Esophagus squamous epithelium (tissue), 5 donors: ENCODE measurements at places on chromosomes 1 and 21. TPM values are rescaled to one million over a fixed set of nuclear protein-coding genes. Genes with fewer than 3 reads are reported as not detected.

DNA sequence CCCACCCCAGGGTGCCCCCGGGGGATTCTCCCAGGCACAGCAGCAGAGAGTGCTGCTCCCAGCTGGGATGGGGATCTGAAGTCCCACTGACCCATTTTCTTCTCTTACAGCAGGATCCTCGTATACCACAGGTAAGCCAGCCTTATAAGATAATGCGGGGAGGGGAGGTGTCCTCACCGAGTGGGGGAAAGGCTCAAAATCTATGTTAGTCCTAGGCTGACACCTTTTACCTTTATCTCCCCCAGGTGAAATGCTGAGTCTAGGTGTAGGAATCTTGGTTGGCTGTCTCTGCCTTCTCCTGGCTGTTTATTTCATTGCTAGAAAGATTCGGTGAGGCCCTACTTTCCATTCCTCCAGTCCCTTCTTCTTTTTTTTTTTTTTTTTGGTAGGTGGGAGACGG lies 5.3 kb downstream of the APH1A start:
- no peak for DNase-seq

- no peak for DNase-seq
These were observed 19.7 kb upstream of the SELE start for GRCh38 chr1:169753549-169753948.

- DNase-seq: no peak
These were observed 7.0 kb downstream of the ENSA start for GRCh38 chr1:150622303-150622975.

- no peak for DNase-seq
These were observed 3.4 kb downstream of the TNFRSF18 start for GRCh38 chr1:1202831-1203560.

DNA sequence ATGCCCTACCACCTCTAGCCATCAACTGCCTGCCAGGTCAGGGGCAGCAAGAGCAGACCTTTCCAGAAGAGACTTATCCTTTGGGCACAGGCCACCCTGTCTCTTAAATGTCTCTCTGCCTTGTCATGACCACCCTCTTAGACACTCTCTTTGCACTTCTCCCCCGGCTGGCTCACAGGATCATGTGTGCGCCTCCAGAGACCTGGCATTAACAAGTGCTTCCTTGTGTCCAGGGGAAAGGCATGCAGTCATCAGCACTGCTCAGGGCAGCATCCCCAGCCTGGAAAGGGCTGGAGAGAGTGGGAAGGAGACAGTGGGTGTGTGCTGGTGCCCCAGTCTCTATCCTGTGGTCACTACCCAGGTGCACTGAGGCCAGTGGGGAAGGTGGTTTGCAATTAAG lies 85.2 kb upstream of the TLR5 start:
- DNase-seq: no peak

GRCh38 chr21:46662367-46662654 lies 26.8 kb downstream of the PRMT2 start:
- no peak for DNase-seq

GRCh38 chr1:232127190-232127589 lies 500.6 kb downstream of the DISC1 start:
- DNase-seq: no peak

GRCh38 chr1:43531107-43531905 lies 623 bp downstream of the PTPRF start:
- no peak for DNase-seq

GRCh38 chr1:222899471-222899870 lies 84.6 kb downstream of the DISP1 start:
- no peak for DNase-seq

GRCh38 chr1:112778137-112778536 lies 63.0 kb upstream of the PPM1J start:
- DNase-seq: no peak

GRCh38 chr1:229509576-229509975 lies 1.4 kb upstream of the NUP133 start:
- DNase-seq: no peak

DNA sequence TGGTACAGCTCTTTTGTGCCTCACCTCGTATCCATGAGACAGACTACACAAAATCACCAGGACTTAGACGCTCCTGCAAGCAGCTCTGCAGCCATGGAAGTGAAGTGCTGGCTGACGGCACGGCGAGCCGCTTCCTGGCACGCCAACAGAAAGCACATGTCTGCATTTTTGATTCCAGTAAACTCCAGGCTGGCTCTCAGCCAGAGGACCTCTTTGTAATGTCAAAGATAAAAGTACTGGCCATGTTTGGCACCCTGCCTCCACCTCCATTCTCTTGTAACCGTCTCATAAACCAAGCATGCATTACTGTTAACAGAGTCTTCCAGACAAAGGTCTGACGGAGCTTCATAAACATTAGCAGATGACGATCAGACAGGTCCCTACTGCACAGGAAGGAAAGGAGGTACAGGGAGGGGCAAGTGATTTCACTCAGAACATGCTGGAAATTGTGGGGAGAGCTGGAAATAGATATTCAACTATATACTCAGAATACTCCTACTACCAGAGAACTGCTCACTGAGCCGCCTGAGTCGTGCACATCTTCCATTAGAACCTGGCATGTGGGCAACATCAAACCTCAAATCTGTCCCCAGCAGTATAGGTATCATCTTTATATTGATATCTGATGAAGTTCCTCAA lies 632.0 kb downstream of the SMYD3 start:
- DNase-seq: no peak

DNA sequence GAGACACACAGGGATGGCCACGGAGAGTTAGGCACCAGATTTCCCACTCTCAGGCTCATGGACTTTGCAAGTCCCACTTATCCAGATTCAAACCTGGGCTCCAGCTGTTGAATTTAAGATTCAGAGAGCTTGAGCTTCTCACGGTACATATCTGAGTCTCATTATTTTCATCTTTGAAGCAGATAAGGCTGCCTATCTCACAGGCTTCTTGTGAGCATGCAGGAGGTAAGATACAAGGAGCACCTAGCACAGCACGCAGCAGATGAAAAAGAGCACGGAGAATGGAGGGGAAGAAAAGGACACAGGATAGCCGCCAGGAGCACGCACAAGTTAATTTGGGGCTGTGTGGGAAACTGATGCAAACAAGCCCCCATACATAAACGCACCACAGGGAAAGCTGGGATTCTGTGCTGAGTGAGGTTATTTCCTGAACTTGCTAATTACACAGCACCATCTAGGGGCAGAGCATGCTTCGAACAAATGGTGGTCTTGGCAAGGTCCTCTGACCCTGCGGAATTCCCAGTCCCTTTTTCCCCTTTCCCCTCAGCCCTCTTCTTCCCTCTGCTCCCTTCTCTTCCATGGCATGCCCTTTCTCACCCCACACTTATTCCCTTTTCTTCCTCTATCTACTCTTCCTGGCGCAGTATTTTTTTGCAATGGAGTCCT lies 134.7 kb upstream of the VANGL1 start:
- DNase-seq: no peak

- DNase-seq: no peak
These were observed 73.5 kb downstream of the PIK3R3 start for GRCh38 chr1:46058936-46059335.

DNA sequence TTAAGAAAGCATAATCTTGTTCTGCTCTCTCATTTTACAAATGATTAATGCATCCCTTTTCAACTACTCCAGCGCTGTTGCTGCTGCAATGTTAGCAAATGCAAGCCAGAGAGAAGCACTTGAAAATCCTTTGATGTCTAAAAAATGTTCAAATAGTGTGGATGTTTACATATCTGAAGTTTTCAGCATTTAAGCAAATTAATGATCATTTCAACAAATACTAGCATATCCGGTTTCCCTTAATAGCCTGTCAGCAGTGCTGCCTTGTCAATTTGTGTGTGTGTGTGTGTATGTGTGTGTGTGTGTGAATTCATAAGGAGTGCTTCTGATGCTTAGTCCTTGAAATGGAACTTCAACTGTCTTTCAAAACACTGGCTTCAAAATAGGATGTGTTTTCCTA lies 48.1 kb upstream of the WNT2B start:
- DNase-seq: no peak

DNA sequence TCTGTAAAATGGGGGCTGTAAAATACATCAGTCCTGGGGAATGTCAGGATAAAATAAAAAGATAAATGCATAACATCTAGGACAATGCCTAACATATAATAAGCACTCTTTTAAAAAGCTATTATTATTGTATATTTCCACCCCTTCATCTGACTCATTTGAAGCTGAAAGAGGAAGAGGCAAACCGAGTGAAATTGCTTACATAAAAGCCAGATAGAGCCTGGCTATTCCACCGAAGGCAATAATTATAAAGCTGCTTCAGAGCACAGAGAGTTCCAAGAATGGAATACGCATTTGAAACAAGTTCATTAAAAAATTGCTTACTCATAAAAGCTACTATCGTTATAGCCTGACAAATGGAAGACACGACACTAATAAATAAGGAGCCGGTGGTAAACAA lies 186.1 kb upstream of the CAMK1G start:
- DNase-seq: no peak

The GCLM gene
- total RNA-seq: 27.0 TPM

The ZSCAN20 gene
- total RNA-seq: 3.3 TPM

The MIXL1 gene
- total RNA-seq: not detected
